Kidney epithelial cell (primary cell): ENCODE measurements at places on chromosomes 5 and 9. TPM values are rescaled to one million over a fixed set of nuclear protein-coding genes. Genes with fewer than 3 reads are reported as not detected.
A peak's percentile ranks its signal among the peaks of the same experiment; 100 is the strongest.

DNA sequence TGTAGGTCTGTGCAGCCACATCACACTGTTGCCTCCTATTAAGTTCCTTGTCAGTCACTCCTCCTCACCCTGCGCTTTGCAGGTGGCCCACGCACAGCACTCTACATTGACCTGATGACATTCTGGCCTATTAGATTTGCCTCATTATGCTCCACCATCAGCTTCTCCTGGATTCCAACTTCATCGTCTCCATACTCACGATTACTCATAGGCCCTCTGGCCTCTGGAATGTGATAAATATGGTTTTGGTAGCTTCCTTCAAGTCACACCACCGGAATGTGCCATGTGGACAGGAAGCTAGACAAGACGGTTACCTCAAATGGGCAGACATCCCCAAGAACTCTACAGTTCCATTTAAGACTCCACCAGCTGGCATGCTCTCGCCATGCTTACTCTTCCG, 158.0 kb upstream of the LHFPL2 start:
- DNase-seq = no peak

The DAB2IP gene
- 38.0 and 51.1 TPM in 2 replicates for total RNA-seq

DNA sequence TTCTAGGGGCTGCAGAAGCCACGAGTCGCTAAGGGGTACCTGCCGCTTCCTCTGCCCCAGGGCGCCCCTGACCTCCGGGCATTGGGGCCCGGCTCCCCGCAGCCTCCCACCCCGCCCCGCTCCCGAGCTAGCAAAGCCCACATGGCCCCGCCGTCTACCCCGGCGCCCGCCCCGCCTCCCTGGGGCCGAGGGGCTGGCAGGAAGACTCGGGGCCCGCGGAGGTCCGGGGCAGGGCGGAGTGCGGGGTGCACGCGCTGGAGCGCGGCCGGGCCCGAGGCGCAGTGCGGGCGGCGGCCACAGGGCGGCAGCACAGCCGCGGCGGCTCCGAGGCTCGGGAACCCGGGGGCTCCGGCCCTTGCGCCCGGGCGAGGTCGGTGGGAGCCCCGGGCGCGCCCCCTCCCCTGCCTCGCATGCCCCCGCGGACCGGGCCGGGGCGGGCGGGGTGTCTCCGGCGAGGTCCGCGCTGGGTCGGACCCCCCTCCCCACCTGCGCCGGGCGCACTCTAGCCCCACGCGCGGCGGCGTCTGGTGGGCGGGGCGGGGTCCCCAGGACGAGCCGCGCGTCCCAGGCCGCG, 6.7 kb downstream of the NRARP start:
- no peak for DNase-seq

DNA sequence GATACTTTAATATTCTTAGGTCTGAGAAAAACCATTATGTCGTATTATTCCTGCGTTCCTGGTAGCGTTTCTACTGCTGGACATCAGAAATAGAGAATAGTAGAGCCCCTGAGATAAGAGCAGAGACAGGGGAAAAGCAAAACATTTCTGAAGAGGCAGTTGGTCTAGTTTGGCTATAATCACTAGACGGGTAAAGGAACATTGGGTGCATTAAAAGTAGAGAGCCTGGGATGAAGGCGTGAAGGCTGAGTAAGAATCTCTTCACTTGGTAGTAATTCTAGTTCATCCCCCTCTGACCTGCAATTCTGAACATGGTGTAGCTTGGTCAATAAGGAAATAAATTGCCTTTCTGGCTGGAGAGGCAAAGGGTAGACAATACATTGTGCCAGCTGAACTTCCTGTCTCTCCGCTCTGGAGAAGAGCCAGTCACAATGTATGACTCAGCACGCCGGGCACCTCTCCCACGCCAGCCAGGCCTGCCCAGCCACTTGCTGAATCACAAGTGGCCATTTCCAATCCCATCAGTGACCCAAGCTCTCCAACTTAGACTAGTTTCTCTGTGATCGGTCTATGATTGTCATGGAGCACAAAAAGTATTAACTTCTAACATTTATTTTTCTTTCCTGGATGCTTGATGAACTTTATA, 75.4 kb downstream of the STK32A start:
- DNase-seq = peak; percentile 77

GRCh38 chr9:34647651-34648050, 1.2 kb downstream of the GALT start:
- DNase-seq = no peak

- no peak for DNase-seq
These were observed 18.5 kb upstream of the SNX2 start for GRCh38 chr5:122756264-122756911.

DNA sequence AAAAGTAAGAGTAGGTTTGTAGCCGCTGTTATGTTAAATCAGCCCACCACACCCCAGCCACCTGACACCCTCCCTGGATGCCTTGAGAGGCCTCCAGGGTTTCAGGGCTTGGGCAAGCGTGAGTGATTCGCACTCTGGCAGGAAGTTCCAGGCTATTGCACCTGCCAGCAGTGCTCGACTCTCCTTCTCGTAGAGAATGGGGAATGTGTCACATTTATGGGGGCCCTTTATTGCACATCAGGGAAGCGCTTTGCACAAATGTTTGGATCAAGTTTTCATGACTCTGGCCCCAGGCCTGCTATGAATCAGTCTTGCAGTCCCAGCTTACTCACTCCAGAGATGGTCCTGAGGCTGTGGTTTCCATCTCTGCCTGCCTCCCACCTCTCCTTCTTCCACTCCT, 66.1 kb upstream of the ADRA1B start:
- peak; percentile 83 for DNase-seq

The CAMK4 gene
- total RNA-seq = 0.62 and 0.75 TPM in 2 replicates

The CBY3 gene
- total RNA-seq = not detected in 2 replicates

DNA sequence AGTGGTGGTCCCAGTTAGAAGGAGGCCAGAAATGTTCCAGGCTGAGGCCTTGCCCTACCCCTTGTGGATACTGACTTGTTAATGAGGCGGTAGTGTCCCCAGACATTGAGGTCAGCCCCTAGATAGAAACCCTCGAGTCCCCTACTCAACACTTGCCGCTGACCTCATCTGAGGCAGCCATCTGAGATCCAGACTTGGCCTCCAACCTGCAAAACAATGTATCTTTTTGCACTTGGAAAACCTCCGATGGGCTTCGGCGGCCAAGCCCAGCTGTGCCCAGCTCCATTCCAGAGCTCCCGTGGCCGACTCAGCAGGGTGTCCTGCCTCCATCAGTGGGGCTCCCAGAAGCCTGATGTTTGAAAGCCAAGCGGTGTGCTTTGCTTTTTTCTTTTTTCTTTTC, 122.1 kb downstream of the WNK2 start:
- no peak for DNase-seq

The MIGA2 gene
- 21.6 and 22.7 TPM in 2 replicates for total RNA-seq

The TMEM215 gene
- not detected in 2 replicates for total RNA-seq

The SLC25A48 gene
- total RNA-seq = not detected in 2 replicates

The DMRT1 gene
- 0.08 TPM in 1 of 2 replicates, not detected in the other for total RNA-seq

The LURAP1L gene
- 44.5 and 46.6 TPM in 2 replicates for total RNA-seq

GRCh38 chr5:61100437-61100836, 61.8 kb downstream of the SMIM15 start:
- no peak for DNase-seq

DNA sequence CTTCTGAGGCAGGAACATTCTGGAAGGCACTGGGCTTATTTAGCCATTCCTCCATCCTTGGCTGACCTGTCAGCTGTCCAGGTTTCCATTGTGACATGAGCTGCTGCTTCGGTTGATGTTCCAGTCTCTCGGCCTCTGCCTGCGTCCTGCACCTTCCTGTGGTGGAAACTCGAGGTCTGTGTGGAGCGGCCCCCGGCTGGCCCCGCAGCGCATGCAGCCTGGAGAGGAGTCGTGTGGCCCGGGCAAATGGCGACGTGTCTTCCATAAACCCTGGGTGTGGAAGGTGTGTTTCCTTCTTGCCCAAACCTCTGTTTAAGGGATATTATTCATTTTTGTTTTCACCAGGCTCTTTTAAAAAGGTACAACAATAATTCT, 36.5 kb upstream of the SLC9A3 start:
- DNase-seq = no peak

The PFN3 gene
- total RNA-seq = not detected in 2 replicates

DNA sequence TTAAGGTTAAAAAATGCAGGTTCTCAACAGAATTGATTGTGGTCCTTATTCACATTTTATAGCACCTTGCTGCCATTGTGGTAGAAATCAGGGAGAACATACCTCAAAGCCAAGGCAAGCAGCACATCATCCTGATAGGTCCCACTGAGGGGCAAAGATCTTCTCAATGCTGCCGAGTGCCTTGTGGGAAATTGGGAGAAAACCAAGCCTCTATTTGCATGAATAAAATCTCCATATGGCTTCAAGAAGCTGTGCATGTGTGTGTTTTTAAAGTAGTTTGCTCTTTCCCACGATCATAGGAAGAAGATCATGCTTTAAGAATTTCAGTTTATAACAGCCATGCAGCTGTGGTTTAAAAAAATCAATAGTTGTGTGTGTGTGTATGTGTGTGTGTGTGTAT, 216.9 kb upstream of the FBXL7 start:
- no peak for DNase-seq

DNA sequence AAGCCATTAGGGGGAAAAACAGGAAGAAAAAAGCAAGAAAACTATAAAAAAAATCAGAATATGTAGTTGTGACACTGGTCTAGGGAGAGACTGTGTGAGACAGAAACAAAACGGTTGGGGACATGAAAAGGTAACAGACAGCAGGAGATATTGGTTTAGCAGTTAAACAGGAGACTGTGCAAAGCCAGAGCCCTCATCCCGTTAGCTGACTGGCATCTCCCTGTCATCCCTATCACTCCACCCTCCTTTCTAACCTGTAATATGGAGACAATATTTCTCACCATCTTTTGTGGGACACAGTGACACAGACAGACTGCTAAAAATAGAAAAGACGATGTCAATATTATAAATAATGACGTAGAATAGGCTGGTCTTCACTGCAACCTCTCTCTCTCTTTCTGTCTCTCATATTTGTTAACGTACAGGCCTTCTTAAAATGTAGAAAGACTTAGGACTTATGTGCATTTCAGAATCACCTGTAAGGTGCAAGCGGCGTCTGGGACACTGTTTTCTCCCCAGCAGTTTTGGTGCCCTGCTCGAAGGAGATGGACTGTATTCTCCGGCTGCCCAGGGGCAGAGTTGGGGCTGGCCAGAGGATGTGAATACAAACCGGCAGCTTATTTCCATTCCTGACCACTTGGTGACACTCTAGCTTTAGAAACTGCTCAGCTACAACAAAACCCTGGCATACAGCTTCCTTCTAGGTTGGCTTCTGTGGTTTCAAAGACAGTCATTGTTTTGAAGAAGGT, 190.6 kb downstream of the MAT2B start:
- DNase-seq = peak; percentile 16

The PJA2 gene
- 66.2 and 69.9 TPM in 2 replicates for total RNA-seq

The NCS1 gene
- 69.2 and 72.8 TPM in 2 replicates for total RNA-seq

- DNase-seq = no peak
These were observed 369.2 kb upstream of the MPDZ start for GRCh38 chr9:13648676-13649075.

The ABCA2 gene
- total RNA-seq = 5.3 and 15.4 TPM in 2 replicates

The SCGB3A2 gene
- total RNA-seq = not detected in 2 replicates

DNA sequence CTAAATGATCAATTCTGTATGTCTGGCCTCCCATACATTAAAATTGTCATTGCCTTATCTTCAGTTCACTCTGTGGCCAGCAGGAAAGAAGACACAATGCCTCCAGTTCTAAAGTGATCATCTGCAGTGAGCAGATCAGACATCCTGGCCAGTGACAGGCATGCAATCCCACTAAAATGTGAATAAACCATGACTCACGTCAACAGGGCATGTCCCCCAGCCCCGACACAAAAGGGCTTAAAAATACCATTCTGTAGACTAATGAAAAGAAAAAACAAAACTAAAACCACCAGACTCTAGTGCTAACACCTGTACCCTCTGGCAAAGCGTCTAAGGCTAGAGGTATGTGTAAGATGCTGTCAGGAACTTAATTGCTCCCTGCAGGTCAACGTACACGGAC, 38.5 kb downstream of the DDX31 start:
- peak; percentile 65 for DNase-seq

The PCDHA1 gene
- total RNA-seq = not detected in 2 replicates

The GFI1B gene
- not detected in 2 replicates for total RNA-seq

The C7 gene
- total RNA-seq = 0.13 and 0.34 TPM in 2 replicates

The MEGF9 gene
- total RNA-seq = 10.0 and 11.1 TPM in 2 replicates

DNA sequence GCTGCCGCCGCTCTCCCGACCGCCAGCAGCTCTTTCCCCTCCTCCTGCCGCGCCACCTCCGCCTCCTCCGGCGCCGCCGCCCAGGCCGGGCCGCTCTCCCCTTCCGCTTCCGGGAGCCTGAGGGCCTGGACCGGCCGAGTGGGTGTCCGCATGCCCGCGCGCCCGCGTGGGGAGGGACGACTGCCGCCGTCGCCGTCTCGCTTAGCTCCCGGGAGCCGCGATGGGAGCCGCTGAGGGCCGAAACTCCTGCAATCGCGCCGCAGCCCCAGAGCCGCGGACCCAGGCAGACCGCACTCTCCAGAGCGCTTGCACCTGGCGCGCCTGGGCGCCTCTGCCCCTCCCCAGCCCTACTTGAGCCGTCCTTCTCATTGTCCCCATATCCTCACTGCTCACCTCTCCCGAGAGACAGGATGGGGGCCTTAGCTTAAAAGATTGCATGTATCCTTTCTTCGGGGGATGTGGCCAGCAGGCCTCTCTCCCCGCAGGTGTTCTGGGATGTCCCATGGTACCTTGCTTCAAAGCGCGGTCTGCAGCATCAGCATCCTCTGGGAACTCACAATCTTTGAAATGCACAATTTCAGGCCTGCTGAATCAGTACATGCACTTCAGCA, at the start of gene ZDHHC21:
Gene ZDHHC21, minus strand, starts transcription at position 182 of the 611 bp plus-strand sequence. CDS start 19,092 bp downstream, outside the sequence.
- DNase-seq = no peak

- DNase-seq = no peak
These were observed 287.0 kb downstream of the SH3GL2 start for GRCh38 chr9:17865881-17866280.

DNA sequence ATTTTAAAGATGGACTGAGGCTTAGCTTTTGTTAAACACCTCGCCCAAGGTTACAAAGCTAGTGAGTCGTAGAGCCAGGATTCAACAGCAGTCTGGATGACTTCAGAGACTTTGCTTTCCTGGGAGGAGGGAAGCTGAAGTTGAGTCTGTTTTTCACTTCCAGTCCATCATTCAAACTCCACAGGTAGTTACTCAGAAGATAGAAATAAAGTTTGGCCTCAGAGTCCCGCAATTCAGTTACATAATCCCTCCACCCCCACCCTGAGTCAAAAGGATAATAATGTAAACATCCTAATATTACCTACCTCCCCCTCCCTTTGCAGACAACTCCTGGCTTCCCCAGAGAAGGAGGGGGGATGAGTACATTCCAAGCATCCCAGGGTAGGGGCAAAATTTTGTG, 8.1 kb downstream of the HBEGF start:
- no peak for DNase-seq

The TGFBI gene
- 443 and 453 TPM in 2 replicates for total RNA-seq

GRCh38 chr9:80285326-80285725, 713.6 kb downstream of the TLE4 start:
- DNase-seq = no peak

The PRKAA1 gene
- 46.6 and 55.2 TPM in 2 replicates for total RNA-seq

The GAS1 gene
- total RNA-seq = 6.1 and 8.3 TPM in 2 replicates

DNA sequence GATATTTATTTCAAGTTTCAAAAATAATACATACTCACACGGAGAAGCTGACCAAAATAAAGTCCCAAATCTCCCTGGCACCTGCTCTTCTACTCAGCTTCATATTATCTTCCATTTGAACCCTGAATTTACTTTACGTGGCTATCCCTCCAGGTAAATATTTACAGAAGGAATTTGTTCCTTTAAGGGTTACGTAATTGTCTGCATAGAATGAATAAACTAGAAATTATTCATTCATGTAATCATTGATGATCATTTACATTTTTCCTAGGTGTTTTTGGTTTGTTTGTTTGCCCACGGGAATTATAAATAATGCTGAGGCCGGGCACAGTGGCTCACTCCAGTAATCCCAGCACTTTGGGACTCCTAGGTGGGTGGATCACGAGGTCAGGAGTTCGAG, 251.2 kb downstream of the PLK2 start:
- no peak for DNase-seq
